ENCODE measurements at places on chromosomes 5 and 9. TPM values are rescaled to one million over a fixed set of nuclear protein-coding genes. Genes with fewer than 3 reads are reported as not detected.

Gene ALDH7A1
- total RNA-seq = 26.9 TPM

Gene OMD
- total RNA-seq = not detected

Gene C9orf153
- total RNA-seq = not detected

Gene SNAPC3
- total RNA-seq = 17.5 TPM

Gene C5orf52
- not detected for total RNA-seq

Gene HMGCS1
- 247 TPM for total RNA-seq

Gene PIP5KL1
- 2.1 TPM for total RNA-seq

Gene FCN1
- not detected for total RNA-seq

Gene WDR31
- total RNA-seq = 0.67 TPM

Gene CLIC3
- 4.0 TPM for total RNA-seq

Gene FOXI1
- total RNA-seq = not detected

Gene ANKRD33B
- 3.7 TPM for total RNA-seq

Gene GPR150
- 0.59 TPM for total RNA-seq

Gene ZDHHC11B
- not detected for total RNA-seq

Gene FGF10
- total RNA-seq = 1.0 TPM

Gene CDH6
- 0.30 TPM for total RNA-seq

Gene EEIG1
- total RNA-seq = 3.0 TPM

Gene MYOT
- not detected for total RNA-seq

Gene NR5A1
- not detected for total RNA-seq

Gene PLAC8L1
- total RNA-seq = not detected

Gene BARHL1
- total RNA-seq = not detected

Gene PDE8B
- total RNA-seq = 0.15 TPM

Gene TIMD4
- not detected for total RNA-seq

Gene DIRAS2
- total RNA-seq = not detected

Gene ZNF366
- total RNA-seq = not detected

Gene GLRA1
- not detected for total RNA-seq

Gene IL33
- 0.15 TPM for total RNA-seq

Gene TPPP
- total RNA-seq = 0.17 TPM

Gene FRRS1L
- total RNA-seq = under 0.01 TPM

Gene SLC36A2
- not detected for total RNA-seq

Gene PSAT1
- total RNA-seq = 178 TPM

Gene PNPLA7
- 0.50 TPM for total RNA-seq

Gene SVEP1
- 5.5 TPM for total RNA-seq

Gene TMEM174
- total RNA-seq = not detected

Gene FAM200C
- total RNA-seq = 2.7 TPM

Gene CA9
- 0.74 TPM for total RNA-seq

Gene FYB1
- total RNA-seq = not detected

Gene PRRX2
- 14.9 TPM for total RNA-seq

Gene PROB1
- total RNA-seq = 1.5 TPM

Gene INSL4
- not detected for total RNA-seq

Gene RELL2
- total RNA-seq = 1.9 TPM

Gene SLC45A2
- total RNA-seq = under 0.01 TPM

Gene TEX10
- 21.3 TPM for total RNA-seq

Gene ALDH1A1
- total RNA-seq = 0.17 TPM

Gene FREM1
- 0.30 TPM for total RNA-seq

Gene ROR2
- total RNA-seq = 16.5 TPM

Gene EGFLAM
- total RNA-seq = 1.2 TPM

Gene RFK
- total RNA-seq = 17.8 TPM

Gene KIF24
- 3.7 TPM for total RNA-seq

Gene PCDHA1
- not detected for total RNA-seq

Gene MARCOL
- total RNA-seq = not detected
